ENCODE measurements at places on chromosomes 4 and X.

GRCh38 chrX:15988661-15989603, 134.3 kb upstream of the AP1S2 start:
- no peak for DNase-seq

DNA sequence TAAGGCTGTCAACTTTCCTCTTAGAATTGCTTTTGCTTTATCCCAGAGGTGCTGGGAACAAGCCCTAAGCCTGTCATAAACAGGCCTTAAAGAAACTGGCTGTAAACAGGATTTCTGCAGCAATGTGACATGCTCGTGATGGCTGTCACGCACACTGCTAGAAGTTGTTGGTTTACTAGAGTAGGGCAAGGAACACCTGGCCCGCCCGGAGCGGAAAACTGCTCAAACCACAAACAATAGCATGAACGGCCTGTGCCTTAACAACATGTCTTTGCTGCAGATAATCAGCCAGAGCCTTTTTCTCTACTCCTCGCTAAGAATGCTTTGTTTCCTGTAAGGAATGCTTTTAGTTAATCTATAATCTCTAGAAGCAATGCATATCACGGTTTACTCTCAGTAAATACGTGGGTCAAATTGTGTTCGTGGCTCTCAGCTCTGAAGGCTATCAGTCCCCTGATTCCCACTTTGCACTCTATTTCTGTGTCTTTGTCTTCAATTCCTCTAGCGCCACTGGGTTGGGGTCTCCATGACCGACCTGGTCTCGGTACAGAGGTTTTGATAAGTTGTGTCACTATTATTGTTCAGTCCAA, 318.3 kb downstream of the GLUD2 start:
- DNase-seq: no peak

DNA sequence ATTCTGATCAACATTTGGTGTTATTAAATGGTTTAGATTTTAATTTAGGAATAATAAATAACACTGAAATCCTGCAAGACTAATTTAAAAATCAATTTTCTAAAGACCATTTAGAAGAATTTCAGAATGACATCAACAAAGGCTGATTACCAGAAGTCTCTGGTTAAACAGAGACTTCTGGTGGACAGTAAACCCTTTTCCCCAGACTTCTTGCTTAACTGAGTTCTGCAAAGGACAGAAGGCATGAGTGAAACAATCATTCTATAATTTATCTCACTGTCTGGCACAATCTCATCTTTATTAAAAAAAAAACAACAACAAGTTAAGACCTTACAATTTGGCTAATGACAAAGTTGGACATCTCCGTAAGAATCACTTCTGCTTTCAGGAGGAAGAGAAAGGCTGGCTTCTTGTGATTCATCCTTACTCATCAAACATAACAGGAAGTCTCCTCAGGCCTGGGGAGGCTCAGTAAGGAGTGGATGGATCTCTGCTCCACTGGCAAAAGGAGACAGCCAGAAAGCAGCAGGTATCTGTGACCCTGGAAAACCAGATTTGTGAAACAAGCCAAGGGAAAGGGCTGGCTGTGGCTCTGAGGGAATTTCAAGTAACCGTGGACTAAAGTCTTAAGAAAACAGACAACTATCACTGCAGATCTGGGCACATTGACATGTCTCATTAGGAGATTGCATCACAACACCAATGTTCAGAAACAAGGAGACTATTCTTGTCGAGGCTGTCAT, 908 bp upstream of the TLR6 start:
- peak; percentile 20 for DNase-seq

- no peak for DNase-seq
Observed at GRCh38 chr4:128305942-128306341, 18.3 kb upstream of the PGRMC2 start.

DNA sequence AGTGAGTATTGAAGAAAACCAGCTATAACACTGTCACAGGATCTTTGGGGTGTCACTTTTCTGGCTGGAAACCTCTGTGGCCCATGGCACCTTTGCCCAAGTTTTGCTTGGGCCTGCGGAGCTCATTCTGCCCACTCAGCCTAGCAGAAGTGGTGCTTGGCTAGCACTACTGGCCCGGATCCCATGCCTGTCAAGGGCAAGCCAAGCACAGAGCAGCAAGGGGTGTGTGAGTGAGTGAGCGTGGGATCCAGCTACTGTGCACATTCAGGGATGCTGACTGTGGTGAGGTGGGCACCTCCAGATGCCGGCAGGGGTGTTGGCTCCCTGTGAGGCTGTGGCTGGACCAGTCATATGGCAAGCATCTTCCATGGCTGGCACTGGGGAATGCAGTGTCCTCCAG, 55.4 kb upstream of the RASGEF1B start:
- DNase-seq: peak; percentile 62

Measured in left ventricle myocardium inferior (tissue), 1 donor.